ENCODE measurements at places on chromosomes 16 and 17. TPM values are rescaled to one million over a fixed set of nuclear protein-coding genes. Genes with fewer than 3 reads are reported as not detected.

Gene ADCY9
- 4.9 TPM for total RNA-seq

Gene CDRT15
- total RNA-seq = not detected

Gene PIPOX
- 2.0 TPM for total RNA-seq

Gene IL21R
- 0.09 TPM for total RNA-seq

Gene CNTROB
- total RNA-seq = 19.3 TPM

Gene SDK2
- 0.09 TPM for total RNA-seq

Gene NCBP3
- total RNA-seq = 19.4 TPM

Gene CDYL2
- 26.4 TPM for total RNA-seq

Gene ZNF830
- 14.2 TPM for total RNA-seq

Gene ADORA2B
- total RNA-seq = 12.5 TPM

Gene PRSS33
- not detected for total RNA-seq

Gene VAT1L
- total RNA-seq = 10.3 TPM

Gene STX1B
- under 0.01 TPM for total RNA-seq

Gene TNK1
- 0.28 TPM for total RNA-seq

Gene THRA
- total RNA-seq = 20.2 TPM

Gene GPR139
- not detected for total RNA-seq

Gene METRNL
- 24.8 TPM for total RNA-seq

Gene MSLN
- not detected for total RNA-seq

Gene ACAP1
- 0.66 TPM for total RNA-seq
